SK-N-SH treated with all-trans-retinoic acid at 6 μM for 48 hours (cell line): ENCODE measurements at places on chromosomes 6 and 20.
A peak's percentile ranks its signal among the peaks of the same experiment; 100 is the strongest.

- ATAC-seq: peak; percentile 63
These were observed 49.8 kb upstream of the STXBP5 start for GRCh38 chr6:147154454-147154853.

DNA sequence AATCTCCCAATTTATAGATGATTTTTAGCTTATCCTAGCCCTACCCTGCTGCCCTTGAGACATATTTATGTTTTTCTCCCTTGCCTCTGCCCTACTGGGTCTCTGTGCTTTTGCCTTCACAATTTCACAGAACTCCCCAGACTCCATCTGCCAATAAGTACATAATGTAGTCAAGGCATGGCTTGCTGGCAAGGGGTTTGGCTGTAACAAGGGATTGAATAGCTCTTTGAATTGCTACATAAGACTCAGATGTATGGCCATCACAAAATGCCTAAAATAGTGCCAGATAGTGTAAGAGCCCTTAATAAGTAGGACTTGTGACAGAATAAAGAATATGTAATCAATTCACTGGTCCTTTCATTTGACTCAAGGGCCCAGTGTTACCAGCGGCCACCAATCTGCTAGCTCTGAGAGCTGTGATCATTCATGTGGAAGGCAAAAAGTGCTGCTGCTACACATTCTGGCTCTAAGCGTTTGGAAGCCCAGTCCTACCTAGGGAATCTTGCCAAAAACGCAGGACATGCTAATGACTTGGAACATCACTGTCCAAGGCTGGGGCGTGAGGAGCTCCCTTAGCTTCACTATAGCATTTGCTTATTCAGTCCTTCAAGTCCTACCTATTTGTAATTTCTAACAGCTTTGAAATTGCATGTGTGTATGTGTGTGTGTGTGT lies 20.5 kb downstream of the CLVS2 start:
- ATAC-seq: no peak

DNA sequence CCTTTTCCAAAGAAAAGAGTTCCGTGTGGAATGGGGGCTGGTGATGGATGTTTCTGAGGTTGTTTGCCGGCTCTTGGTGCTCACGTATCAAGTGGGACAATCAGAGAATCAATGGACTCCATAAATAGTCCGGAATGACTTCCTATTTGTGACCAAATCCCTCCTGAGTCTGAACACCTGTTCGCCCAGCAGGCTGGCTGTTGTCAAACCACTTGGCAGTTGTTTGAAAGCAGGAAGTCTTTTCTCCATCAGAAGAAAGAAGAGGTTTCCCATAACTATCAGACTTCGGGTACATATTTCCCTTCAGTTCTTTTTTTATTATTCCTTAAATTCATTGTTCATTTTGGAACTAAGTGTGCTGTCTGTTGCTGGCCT lies 154.7 kb upstream of the RIN2 start:
- ATAC-seq: no peak

- no peak for ATAC-seq
These were observed 52.2 kb upstream of the NNAT start for GRCh38 chr20:37468886-37469285.

DNA sequence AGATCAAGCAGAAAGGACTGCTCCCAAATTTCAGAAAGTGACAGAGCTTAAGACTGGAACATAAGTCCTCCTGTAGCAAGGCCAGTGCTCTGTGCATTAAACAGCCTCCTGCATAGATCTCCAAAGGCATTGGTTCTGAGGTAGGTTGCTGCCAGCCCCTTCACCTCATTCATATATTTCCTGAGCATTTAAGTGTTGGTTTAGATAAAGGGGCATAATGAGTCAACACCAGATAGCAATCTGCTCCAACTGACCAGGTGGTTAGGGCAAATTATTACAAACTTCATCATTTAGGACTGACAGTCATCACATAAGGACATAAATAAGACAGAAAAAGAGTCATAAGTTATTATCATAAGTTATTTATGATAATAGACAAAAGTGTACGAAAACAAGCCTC lies 10.7 kb downstream of the PTPRK start:
- ATAC-seq: no peak

DNA sequence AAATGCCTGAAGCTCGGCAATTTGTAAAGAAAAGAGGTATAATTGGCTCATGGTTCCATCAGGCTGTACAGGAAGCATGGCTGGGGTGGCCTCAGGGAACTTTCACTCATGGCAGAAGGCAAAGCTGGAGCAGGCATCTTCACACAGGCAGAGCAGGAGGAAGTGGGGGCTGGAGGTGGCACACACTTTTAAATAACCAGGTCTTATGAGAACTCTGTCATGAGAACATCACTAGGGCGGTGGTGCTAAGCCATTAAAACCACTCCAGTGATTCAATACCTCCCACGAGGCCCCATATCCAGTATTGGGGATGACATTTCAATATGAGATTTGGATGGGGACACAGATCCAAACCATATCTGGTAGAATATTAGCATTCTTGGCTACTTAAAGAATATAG lies 345.2 kb downstream of the ARHGAP18 start:
- no peak for ATAC-seq

DNA sequence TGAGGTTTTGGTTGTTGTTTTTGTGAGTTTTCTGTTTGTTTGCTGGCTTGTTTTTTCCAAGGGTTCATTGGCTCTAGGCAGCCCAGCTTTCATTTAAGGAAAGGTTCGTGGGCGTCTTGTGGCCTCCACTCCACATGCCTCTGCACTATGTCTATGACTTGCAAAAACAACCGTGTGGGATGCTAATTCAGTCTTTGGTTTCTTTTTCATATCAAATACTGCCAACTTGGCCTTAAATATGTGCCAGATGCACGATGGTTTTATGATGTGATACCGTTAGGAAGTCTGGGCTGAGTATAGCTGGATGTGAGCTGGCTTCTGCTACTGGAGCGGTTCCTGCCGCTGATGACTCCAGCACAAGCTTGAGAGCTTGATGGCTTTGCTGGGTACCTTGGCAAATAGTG lies 96.3 kb downstream of the BMP2 start:
- no peak for ATAC-seq

DNA sequence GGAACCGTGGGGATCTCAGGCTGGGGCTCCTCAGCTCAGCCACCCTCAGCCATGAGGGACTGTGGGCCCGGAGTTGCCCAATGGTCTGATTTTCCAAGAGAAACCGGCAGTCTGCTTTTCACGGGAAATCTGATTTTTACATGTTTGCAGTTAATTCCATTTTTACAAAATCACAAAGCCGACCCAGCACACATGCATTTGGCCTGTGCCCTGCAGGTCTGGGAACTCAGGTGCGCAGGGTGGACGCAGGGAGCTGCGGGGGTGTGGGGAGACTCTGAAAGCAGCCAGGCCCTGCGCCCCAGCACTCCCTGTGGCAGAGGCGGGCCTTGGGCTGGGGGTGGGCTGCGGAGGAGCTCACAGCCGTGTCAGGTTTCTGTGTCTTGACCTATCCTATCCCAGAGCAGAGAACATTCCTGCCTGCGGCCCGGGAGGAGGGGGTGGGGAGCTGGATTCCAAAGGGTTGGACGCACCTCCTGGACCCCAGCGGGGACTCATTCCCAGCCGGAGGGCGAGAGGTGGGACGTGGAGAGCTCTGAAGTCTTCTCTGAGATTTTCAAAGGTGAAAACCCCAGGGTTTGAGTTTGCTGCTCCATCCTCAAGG lies 60.6 kb downstream of the ADNP start:
- ATAC-seq: no peak

DNA sequence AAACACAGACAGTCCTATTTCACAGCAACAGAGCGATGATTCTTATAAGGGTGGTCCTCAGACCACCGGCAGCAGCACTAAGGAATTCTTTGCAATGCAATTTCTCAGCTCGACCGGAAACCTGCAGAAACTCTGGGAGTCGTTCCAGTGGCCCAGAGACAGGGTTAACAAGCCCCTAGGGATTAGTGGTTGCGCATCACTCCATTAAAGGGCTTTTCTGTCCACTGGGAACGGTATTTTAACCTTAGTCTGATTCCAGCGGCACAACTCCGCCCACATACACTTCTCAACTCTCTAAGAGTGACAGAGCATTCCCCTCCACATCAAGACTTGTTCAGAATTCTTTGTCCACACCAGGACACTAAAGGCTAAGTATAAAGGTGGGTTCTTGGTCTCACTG lies 341.5 kb downstream of the TFAP2A start:
- ATAC-seq: no peak

- ATAC-seq: peak; percentile 99
These were observed 11.5 kb upstream of the ZNF133 start for GRCh38 chr20:18276821-18277220.

- ATAC-seq: no peak
These were observed 77.6 kb downstream of the ZMYND8 start for GRCh38 chr20:47278907-47279348.

DNA sequence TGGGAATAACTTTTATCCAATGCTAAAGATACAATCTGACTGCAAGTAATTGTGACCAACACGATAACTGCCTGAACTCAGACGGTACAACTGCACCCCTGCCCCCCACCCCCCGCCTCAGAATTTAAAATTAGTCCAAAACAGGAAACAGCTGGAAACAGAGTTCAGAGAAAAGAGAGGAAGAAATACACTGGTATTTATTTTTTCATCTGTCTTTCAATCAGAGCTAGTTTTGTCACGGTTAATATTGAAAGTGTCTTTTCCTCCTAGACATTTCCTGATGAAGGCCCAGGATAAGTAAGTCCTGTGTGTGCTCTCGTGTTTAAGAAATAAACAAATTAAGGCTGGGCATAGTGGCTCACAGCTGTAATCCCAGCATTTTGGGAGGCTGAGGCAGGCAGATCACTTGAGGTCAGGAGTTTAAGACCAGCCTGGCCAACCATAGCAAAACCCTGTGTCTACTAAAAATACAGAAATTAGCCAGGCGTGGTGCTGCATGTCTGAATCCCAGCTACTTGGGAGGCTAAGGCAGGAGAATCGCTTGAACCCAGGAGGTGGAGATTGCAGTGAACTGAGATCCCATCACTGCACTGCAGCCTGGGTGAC lies 21.5 kb downstream of the ACSS1 start:
- ATAC-seq: no peak

- ATAC-seq: no peak
These were observed 41.2 kb downstream of the RPP21 start for GRCh38 chr6:30386166-30386565.

- ATAC-seq: peak; percentile 18
These were observed 280.3 kb downstream of the CDC5L start for GRCh38 chr6:44667668-44668390.

DNA sequence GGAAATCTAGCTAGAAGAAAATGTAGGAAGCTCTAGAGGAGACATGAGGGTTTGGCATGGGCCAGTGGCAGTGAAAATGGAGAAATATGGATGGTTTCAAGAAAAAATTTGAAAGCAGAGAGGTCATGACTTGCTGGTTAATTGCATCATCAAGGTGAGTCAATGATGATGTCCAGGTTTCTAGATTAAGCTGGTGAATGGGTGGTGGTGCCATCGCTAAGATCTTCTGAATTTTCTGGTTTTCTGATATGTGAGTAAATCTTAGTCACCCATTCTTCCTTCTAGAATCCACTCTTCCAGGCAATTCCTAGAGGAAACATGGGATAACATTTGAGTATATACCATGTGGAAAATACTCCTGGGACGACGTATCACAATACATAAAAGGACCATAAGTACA lies 25.0 kb downstream of the SH3BGRL2 start:
- ATAC-seq: no peak

DNA sequence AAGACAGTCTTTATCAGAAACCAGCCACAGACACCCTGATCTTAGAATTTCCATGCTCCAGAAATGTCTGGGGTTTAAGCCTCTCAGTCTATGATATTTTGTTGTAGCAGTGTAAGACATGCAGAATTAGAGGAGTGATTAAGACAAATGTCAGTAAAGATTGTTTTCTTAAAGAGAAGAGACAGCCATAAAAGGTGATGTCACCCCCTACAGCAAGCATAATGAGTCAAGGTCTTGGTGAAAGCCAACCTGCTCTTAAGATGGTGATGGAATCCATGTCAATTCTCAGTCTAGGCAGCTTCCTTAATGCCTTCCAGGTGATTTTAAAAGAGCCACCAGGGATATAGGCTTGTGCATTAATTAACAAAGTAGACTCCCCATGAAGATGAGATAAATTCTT lies 849.9 kb upstream of the EPHA7 start:
- ATAC-seq: no peak

GRCh38 chr6:11585426-11586016 lies 48.0 kb downstream of the TMEM170B start:
- ATAC-seq: peak; percentile 54

DNA sequence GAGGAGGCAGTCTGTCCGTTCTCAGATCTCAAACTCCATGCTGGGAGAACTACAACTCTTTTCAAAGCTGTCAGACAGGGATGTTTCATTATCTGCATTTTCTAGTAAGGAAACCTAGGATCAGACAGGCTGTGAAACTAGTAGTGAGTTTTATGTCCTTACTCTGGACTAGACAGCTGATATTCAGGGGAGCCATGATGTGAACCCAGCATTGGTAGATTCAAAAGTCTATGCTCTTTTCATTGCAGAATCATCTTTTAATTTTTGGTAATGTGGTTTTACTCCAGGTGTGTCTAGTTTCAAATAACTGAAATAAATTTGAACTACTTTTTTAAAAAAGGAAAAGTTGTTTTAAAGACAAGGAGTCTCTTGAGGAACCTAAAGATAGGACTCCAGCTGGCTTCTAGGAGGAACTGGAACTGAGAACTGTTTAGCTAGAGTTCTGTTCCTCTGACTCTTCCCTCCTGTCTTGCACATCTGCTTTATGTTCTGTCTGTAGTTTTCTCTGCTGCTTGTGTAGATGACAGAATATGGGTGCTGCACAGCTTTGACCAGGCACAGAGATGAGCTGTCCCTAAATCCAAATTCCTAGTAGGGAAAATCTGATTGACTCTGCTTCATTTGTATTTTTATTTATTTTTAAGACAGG lies 27.8 kb upstream of the RNF144B start:
- ATAC-seq: no peak

- no peak for ATAC-seq
These were observed 285.1 kb downstream of the ADGB start for GRCh38 chr6:146883640-146884531.

DNA sequence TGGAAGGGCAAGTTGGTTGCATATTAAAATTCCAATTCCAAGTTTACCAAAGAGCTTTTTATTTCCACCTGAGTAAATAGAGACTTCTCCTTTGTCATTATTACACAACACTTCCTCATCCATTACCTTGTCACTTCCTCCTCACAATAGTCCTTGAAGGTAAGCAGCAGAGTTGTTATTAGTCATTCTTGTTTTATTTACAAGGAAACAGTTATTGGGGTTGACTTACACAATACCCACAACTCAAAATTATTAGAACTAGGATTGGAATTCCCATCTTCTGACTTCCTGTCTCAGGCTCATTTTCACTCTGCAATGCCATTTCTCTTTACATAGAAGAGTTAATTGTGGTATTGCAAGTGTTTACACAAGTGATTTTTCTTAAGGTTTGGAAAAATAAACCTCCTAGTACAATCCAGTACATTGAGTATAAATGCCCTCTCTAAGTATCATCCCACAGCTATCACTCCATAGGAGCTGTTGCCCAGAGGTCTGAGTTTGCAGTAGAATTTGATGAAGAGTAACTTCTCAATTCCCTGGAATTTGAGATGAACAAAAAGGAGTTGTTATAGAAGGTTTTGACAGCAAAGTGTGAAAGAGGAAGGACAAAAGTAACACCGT lies 28.9 kb upstream of the MTRF1L start:
- ATAC-seq: no peak
